Central memory CD8-positive, alpha-beta T cell (primary cell): ENCODE measurements at places on chromosomes 2 and 18.

GRCh38 chr2:9230051-9230802, 23.6 kb downstream of the ASAP2 start:
- DNase-seq = no peak

- no peak for DNase-seq
Observed at GRCh38 chr2:229273723-229274338, 2.7 kb upstream of the PID1 start.

DNA sequence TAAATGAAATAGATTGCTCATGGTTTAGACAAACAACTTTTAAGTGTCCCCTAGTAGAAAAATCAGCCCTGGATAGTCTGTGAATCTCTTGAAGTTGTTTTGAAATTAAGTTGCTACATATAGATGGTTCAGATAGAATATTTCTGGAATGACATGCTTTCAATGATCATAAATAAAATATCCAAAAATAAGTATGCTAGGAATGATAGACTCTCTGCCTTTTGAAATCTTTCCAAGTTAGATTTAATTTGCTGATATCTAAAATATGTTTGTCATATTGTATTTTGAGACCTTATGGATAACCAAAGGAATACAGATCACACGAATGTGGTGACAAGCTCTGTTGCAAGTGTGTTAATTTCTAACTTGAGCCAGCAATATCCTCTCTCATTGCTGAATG, 488.7 kb downstream of the THSD7B start:
- no peak for DNase-seq

DNA sequence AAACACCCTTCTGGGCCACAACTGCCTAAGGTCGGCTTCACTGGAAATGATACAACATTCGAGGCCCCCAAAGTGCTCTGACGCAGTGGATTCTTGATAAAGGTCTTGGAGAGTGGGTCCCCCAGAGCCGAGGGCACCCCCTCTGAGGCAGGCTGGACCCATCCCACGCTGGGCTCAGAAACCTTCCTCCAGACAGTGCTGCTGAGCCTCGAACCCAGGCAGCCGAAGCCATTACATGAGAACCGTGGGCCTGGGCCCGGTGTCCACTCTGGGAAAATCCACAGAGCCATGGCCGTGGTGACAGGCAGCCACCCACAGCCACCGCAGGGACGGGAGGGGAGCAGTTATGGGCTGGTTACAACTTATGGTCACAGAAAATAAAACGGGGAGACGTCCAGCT, 81.4 kb upstream of the ID2 start:
- no peak for DNase-seq

DNA sequence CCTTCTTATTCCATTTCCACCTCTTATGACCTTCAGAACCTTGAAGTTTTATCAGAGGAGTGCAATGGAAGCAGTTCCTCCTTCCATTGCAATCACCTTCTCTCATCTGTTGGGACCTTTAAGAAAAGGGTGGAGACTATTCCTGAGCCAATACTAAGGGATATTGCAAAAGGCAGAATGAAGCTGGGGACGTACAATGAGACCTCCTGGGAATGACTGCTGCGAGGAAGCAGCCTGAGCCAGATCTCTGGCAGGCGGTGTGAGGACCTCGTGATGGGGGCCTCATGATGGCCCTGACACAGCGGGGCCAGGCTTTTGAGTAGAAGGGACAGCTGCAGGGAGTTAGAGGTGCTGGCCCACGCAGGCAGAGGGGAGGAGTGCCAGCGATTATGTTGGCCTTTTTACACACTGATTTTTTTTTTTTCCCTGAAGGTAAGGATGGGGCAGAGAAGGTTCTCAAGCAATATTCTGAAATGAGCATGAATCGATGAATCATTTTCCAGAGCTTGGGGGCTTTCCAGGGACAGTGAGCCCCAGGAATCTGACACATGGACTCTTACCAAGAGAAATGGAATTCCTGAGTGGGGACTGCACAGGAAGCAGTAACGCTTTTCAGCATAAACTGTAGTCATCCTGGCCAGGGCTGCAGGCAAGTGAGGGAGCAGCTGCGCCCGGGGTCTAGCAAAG, 40.0 kb upstream of the LAPTM4A start:
- DNase-seq = no peak

GRCh38 chr18:55699233-55699765, 111.3 kb upstream of the TCF4 start:
- no peak for DNase-seq

DNA sequence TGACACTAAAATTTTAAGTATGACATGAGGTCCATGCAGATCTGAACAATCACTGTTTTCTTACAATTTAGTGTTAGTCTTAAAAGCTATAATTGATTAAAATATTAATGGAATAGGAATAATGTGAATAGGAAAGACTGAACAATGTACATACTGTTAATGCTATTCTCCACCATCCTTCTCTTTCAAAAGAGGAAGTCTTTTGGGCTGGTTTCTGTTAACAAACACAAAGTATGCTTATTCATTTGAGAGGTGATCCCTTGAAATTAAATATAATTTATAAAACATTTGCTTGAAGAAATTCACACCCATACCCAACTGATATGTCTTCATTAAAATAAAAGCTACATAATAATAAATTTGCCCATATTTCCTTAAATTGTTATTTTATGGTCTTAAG, 2.3 kb downstream of the STPG4 start:
- DNase-seq = no peak

GRCh38 chr2:205193125-205193835, 489.0 kb upstream of the NRP2 start:
- no peak for DNase-seq

DNA sequence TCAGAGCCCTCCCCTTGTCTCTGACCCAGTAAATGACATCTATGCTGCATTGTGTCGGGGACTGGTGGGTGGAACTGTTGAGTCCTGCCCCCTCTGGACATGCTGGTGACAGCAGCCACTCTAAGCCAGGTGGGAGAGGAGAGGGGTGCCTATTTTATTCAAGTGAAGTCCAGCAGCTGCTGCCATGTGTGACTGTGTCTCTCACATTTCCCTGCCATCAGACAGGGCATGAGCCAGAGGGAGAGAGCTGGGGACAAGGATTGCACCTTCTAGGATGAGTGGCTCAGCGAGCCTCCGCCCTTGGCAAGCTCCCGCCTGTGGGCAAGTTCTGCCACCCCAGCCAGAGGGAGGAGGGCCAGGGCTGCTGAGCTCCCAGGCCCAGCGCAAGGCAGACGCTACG, 13.7 kb downstream of the NGEF start:
- no peak for DNase-seq

- DNase-seq = no peak
Observed at GRCh38 chr2:227153307-227153706, 10.7 kb downstream of the COL4A4 start.

- DNase-seq = peak; percentile 62
Observed at GRCh38 chr2:96951125-96951654, 35.2 kb downstream of the FAM178B start.

DNA sequence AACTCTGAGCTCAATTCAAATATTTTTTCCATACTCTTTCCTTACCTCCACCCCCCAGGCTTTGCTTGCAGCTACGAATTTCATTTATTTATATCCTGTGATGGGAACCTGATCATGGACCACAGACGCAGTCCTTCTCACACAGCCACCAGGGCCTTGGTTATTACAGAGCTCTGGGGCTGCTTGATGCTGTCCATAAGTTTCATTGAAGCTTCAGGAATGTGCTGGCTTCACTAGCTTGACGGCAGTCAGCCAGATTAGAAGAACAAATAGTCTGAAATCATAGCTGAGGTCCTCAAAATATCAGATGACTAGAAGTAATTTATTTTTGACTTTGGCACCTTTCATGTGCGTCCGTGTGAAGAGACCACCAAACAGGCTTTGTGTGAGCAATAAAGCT, 104.9 kb downstream of the VWA3B start:
- DNase-seq = no peak

DNA sequence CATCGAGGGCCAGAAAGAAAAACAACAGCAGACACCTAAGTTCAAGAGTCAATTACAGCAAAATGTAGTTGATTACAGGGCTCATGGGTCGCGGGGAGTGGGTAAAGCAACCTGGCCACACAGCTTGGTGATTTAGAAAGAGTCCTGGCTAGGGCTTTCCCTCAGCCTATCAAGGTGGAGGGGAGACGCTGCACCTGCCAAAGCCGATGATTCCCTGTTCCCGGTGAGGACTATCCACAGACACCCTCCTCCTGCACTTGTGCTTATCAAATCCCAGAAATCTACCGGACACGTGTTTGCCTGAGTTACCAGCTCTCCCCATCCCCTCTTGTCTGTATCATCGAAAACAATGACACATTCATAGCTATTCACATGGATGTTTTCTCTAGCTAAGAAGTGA, 7.0 kb upstream of the SOX11 start:
- no peak for DNase-seq

GRCh38 chr2:9654452-9655100, 23.8 kb upstream of the YWHAQ start:
- DNase-seq = no peak

DNA sequence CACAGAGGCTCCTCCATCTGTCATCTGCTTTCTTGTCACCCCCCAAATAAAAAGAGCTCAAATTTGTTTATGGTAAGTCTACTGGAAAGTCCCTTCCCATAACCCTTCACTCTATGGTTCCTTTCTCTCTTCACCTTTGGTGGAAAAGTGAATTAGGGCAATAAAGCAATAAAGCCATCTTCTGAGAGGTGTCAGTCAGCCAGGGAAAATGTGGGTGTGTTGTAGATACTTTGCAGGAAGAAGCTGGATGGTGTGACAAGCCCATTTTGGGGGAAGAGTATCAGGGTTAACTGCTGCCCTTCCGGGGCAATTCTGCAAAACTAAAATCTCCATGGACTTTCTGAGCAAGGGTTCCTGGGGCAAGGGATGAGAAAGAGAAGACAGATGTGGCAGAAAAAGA, 197.9 kb downstream of the SH3BP4 start:
- DNase-seq = no peak

GRCh38 chr2:11679016-11679415, 9.0 kb upstream of the NTSR2 start:
- no peak for DNase-seq

GRCh38 chr2:215905691-215906090, 107.7 kb downstream of the MREG start:
- DNase-seq = no peak

GRCh38 chr2:52405980-52406379, 1361.6 kb upstream of the CHAC2 start:
- no peak for DNase-seq

DNA sequence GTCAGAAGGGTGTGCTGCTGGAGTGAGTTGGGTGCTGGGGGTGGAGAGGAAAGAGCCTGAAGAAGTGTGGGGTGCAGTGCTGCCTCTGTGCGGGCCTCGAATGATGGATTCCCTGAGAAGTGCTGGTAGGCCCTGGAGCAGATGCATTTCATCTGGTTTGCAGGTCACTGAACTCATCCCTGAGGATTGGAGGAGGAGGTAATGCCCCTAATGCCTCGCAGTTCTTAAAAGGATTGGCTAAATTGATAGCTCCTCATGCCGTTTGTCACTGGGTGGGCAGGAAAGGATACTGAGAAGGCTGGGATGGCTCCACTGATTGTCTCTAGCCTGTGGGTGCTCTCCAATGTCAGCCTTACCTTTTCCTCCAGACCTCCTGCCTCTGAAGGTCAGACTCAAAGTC, 74.1 kb downstream of the CTIF start:
- DNase-seq = no peak

- no peak for DNase-seq
Observed at GRCh38 chr2:65931056-65931455, 498.7 kb upstream of the SPRED2 start.

DNA sequence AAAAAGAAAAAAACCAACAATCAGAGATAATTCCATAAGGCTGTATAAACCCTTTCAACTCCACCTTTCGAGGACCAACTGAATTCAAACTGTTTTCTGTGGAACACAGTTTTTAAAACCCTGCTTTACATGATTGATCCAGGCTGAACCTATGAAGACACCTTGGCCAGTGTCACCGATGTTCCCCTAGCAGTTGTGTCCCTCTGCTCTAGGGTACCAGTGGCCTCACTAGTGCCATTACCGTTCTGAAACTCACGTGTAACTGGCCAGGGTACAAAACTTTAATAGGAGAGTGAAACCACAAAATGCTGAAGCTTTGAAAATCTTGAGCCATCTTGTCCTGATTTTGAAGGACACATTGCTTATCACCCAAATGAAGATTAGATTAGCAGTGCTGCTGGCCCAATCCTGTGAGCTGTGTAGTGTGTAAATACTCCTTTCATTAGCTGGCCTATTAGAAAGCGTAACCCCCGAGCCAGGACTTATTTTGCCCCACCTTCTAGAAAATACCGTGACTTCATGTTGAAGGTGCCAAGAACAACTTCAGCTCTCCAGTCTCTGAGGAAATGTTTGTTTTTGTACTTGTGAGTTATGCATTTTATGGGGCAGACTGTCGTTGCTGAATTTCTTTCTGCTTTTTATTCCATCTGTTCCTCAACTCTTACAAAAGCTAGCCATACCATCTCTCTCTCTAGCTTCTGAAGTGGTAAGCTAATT, 147.8 kb upstream of the MAP3K20 start:
- DNase-seq = no peak
